ENCODE measurements at places on chromosomes 3 and 15.

DNA sequence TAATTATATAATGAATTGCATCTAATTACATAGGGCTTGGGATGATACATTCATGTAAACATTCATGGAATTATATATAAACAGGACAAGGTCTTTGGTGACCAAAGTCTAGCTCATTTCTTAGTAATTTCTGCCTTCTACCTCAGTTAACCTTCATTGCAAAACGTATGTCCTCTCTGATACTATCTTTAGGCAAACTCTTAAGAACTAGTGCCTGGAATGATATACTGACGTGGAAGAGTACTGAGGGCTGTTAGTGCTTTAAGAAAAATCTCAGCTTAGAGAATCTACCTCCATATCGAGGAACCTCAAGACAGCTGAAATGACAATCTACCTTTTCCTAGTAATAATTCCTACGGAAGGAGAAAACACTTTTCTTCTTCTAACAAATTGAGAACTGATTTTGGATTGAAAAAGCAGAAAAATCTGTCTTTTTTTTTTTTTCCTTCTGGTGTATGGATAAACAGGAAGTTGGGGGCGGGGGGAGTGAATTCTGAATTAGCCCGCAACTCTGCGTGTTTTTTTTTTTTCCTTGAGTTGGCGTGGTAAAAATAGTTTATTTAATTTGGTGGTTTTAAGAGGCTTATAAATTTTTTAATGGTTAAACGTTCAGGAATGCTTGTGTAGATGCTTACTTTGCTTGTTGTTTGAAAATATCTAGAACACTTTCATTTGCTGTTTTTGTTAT is 43.2 kb downstream of the RARB start:
- DNase-seq = no peak

- no peak for DNase-seq
Observed at GRCh38 chr15:36126194-36126593, 453.2 kb upstream of the CDIN1 start.

DNA sequence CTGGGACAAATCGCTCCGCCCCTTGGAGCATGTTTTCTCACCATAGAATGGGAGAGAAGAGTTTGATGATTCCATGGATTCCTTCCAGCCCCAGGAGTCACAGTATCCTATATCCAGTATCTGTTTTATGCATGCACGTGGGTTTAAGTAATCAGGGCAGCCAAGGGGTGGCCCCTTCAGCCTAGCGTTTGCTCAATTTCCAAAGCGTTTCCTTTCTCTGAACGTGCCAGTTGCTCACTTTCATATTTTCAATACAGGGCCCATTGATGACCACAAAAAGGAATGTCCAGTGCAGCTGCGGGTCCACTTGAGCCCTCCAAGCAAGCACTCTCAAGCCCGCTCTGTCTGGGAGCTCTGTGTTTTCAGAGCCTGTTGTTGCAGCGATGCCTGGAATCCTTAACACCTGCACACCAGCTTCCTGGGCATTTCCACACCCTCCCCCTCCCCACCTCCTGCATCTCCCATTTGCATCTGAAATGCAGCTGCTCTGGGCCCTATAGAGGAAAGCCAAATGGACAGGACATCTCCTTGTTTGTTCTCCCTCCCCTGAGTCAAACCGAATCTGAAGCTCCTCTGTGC is 164.3 kb upstream of the LPP start:
- no peak for DNase-seq

GRCh38 chr3:33364531-33365128 is 75.6 kb downstream of the UBP1 start:
- no peak for DNase-seq

DNA sequence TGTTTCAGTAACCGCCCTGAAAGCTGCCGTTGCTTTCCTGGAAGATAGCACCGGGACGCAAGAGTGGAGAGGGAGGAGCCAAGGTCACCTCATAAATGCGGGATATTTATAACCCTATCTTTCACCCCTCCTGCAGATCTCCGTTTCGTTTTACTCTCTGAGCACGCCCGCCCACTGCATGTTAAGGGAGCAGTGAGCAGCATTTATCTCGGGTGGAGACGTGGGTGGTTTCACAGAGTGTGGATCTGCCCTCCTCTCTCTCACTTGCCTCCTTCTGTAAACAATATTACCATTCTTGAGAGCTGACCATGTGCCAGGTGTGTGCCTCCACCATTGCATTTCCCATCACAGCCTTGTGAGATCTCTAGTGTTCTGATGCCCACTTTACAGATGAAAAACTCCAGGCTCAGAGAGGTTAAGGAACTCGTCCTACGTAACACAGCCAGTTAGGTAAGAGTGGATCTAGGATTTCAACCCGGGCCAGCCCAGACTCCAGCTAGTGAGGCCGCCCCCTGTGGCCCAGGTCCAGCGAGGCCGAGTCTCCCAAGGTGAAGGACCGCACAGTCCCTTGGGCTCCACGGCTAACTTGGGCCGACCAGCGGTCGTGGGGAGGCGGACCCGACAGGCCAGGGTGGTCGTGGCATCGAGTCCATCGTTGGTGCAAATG is 16.9 kb upstream of the SEMA4B start:
- peak; percentile 70 for DNase-seq

DNA sequence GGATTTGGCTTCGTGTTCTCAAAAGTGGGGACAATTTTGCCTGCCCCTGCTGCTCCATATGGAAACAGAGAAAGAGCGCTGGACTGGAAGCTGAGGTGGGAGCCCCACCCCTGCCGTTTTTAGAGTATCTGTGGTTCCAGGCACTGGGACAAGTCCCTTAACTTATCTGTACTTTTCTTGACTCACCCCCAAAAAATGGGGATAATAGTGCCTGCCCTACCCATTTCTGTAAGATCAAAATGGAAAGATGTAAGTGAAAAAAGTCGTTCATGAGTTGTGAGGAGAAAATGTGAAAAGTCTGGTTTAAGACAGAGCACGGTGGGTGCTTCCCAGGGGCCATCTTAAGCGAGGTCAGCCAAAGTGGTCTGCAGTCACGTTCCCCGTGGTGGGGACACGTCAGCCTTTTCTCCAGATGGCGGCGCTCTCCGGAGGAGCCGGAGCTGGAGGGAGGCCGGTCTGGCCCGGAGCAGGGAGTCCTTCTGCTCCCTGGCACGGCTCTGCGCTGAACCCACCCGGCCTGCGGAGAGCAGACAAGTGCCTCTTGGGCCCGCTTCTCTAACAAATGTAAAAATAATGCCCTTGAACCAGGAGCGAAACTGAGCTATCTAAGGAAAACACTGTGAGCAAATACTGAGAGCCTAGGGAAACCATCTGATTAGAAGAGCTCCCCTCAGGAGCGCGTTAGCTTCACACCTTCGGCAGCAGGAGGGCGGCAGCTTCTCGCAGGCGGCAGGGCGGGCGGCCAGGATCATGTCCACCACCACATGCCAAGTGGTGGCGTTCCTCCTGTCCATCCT is at the start of gene CLDN18:
Gene CLDN18, plus strand, starts transcription at position 690 of the 797 bp plus-strand sequence. Its CDS starts 61 bp downstream, at position 751.
- DNase-seq = no peak

- peak; percentile 78 for DNase-seq
Observed at GRCh38 chr15:38536201-38536676, 28.4 kb downstream of the RASGRP1 start.

DNA sequence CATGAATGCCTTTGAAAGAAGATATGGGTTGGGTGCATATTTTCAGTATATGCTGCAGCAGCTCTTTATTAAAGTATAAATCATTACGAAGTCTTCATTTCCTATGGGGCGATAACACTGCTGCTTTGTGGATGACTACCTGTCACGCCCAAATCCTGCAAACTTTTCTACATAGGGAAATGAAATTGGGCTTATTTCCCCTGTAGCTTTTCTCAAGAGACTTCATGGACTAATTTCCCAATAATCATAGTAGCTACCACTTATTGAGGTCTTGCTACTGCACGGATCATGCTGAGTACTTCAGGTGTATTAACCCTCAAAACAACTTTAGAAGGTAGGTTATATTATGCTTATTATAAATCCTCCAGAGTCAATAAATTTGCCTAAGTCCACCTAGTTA is 8.0 kb downstream of the TGFBR2 start:
- DNase-seq = no peak

DNA sequence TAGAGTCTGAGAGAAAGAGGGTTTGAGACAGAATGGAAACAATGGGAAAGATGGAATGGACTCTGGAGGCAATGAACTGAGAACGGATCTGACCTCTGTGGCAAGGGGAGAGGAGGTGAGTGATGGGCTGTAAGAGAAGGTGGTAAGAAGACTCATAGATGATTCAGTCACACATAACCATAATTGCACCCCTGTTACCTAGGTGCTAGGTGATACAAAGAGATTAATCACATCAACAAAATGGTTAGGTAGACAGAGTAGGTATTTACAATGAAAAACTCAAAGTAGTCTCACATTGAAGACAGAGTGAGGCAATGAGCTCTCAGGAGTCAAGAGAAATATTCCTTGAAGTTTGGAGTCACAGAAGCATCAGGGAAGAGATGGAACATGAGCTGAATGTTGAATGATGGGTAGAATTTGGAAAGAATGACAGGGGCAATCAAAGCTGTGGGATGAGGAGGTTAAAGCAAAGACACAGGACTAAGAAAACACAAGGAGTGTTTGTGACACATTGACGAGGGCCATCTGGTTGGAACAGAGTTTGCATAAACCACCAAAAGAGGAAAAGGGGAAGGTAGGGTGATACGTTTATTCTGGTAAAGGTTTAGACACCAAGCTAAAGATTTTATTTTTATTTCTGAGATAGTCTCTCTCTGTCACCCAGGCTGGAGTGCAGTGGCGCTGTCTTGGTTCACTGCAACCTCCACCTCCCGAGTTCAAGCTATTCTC is 32.7 kb downstream of the MME start:
- DNase-seq = no peak

GRCh38 chr3:180267202-180267843 is 230.6 kb upstream of the PEX5L start:
- no peak for DNase-seq

- DNase-seq = no peak
Observed at GRCh38 chr3:167852216-167852615, 116.7 kb downstream of the SERPINI1 start.

DNA sequence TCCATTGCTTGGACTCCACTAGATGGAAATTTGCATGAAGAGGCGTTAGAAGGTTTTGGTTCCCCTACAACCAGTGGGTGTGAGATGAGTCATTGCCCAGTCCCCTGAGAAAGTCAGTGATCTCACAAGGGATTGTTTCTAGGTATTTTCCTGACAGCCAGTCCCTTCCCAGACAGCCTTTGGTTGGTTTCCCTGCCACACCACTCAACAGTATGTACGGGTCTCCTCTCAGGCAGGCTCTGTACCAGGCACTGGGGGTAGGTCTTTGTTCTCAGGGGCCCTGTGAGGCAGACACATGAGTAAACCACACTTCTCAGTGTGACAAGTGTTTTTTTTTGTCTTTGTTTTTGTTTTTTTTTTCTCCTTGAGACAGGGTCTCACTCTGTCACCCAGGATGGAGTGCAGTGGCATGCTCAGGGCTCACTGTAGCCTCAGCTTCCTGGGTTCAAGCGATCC is 4.0 kb downstream of the LAMP3 start:
- no peak for DNase-seq

DNA sequence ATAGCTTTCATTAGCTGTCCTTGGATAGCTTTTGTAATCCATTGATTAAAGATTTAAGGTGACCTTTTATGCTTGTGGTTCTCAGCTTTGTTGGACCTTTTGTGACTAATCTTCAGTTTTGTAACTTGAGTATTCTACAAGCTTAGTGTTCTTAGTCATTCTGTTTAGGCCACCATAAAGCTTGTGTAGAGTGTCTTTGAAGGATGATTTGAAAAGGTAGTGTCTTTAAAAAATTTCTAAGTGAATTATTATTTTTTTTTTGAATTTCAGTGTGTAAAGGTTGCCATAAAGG is 7.5 kb downstream of the MORF4L1 start:
- no peak for DNase-seq

DNA sequence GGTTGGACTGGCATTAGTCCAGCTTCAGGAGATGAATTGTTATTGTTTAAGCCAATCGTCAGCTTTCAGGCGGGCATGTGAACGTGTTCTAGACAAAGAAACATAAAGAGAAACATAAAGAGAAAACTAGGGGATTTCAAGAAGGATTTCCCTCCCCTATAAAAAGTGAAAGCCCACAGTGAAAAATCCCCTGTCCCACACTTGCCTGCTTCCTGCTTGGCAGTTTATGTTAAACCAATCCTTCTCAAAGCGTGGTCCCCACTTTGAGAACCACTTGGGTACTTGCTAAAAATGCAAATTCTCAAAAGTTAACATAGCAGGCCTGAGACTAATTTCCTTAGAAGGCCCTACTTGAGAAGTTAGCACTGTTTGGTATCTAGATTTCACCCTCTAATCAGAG is 293.0 kb upstream of the SOX14 start:
- DNase-seq = no peak

GRCh38 chr15:73927476-73928240 is 1.4 kb downstream of the LOXL1 start:
- DNase-seq = no peak

- DNase-seq = no peak
Observed at GRCh38 chr3:11459186-11459824, 184.4 kb downstream of the VGLL4 start.

DNA sequence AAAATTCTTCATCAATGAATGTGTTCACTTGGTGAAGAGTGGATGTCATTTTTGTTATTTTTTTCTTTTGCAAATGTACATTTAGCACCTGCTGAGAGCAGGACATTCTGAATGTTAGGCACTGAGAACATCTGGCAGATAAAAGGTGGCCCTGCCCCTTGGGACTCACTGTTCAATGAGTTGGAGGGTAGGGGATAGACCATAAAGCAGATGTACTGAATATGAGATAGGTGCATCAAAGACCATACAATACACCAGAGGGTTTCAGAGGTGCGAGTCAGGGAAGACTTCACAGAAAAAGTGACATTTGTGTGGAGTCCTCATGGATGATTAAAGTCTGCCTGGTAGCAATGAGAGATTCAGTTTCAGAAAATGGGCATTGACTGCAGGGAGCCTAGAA is 34.2 kb downstream of the EEFSEC start:
- DNase-seq = no peak

DNA sequence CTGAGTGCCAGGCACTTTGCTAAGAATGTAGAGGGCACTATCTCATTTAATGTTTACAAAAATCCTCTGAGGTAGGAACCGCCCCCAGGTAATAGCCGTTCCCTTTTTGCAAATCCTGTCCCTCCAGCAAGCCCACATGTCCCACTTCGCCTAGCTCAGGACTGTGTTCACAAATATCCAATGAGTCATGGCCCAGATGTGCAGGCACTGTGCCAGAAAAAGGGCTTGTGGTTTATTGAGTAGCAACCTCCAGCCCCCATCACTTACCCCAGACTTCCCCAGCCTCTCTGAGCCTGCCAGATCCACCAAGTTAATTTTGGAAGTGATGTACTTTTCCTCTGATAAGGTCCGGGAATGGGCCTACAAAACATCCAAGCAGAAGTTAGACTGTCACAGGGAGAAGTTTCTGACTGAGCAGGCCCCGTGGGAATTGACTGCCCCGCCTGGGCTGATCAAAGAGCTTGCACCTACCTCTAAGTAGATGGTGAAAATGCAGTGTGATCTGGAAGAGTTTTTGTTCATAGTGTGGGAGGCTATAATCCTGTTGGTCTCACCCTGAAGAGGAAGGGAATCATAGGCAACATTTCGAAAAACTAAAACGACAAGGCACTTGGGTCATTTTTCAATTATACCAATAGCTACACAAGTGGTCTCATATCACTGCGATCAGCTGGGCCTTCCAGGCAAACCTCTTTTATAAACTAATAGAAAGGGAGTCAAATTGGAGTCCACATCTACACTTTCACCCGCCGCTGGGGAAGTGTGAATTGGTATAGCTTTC is 15.7 kb downstream of the KIF9 start:
- no peak for DNase-seq

GRCh38 chr3:15342945-15343344 is 10.6 kb upstream of the SH3BP5 start:
- no peak for DNase-seq
